ENCODE measurements at places on chromosomes 5 and 9. TPM values are rescaled to one million over a fixed set of nuclear protein-coding genes. Genes with fewer than 3 reads are reported as not detected.

GRCh38 chr5:173878224-173878967 lies 9.8 kb upstream of the CPEB4 start:
- no peaks in the 10 kb centered on the region for H3K27me3 ChIP-seq
- H3K4me1 ChIP-seq = no peaks in the 10 kb centered on the region
- no peak for DNase-seq
- H3K36me3 ChIP-seq = no peaks in the 10 kb centered on the region
- H3K27ac ChIP-seq = peak overlapping the region; percentile 38

DNA sequence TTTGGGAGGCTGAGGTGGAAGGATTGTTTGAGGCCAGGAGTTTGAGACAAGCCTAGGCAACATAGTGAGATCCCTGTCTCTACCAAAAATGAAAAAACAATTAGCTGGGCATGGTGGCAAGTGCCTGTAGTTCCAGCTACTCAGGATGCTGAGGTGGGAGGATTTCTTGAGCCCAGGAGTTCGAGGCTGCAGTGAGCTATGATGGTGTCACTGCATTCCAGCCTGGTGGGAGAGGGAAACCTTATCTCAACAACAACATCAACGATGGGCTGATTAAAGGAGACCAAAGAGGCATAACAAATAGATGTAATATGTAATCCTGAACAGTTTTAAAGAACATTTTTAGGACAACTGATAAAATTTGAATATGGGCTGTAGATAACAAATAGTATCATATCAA lies 34.2 kb upstream of the PANK3 start:
- H3K27ac ChIP-seq = peak overlapping the region; percentile 16
- H3K4me1 ChIP-seq = no peaks in the 10 kb centered on the region
- no peaks in the 10 kb centered on the region for H3K36me3 ChIP-seq

DNA sequence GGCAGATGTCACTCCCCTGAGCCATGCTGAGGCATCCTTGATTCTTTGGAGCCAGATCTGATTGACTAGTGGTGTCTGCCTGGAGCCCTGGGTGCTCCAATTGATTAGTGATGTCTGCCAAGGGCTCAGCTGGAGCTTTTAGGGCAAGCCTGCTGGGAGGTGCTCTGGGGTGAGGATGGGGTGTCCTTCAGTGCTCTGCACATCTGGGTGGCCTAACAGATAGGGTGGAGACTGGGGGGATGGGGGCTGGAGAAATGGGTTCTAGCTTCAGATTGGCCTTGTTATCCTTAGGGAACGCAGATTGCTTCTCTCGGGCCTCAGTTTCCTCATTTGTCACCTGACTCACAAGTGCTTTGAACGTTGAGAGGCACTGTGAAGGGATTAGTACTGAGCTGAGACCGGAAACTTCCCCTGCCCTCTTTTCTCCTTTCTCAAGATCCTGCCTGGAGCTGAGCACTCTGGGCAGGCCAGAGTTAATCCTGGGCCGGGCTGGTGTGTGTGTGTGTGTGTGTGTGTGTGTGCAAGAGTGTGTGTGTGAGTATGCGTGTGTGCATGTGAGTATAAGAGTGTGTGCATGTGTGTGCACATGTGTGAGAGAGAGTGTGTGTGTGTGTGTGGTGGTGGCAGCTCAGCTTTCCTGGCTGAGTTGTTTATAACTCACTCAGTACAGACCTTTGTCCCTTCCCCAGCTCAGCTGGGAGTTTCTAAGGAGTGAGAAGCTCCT lies 5.6 kb upstream of the IER5L start:
- no peaks in the 10 kb centered on the region for H3K27me3 ChIP-seq
- DNase-seq = peak; percentile 80
- no peaks in the 10 kb centered on the region for H3K36me3 ChIP-seq
- H3K4me1 ChIP-seq = peaks cover 31% of the 10 kb centered on the region
- H3K4me3 ChIP-seq = no peak overlapping the region

- H3K4me3 ChIP-seq = no peak overlapping the region
- H3K27me3 ChIP-seq = no peaks in the 10 kb centered on the region
- H3K4me1 ChIP-seq = no peaks in the 10 kb centered on the region
- DNase-seq = no peak
Observed at GRCh38 chr5:118577621-118578020, 410.7 kb downstream of the DTWD2 start.

- no peak overlapping the region for H3K27ac ChIP-seq
- no peaks in the 10 kb centered on the region for H3K4me1 ChIP-seq
- H3K27me3 ChIP-seq = no peaks in the 10 kb centered on the region
- DNase-seq = no peak
- H3K4me3 ChIP-seq = no peak overlapping the region
- H3K36me3 ChIP-seq = no peaks in the 10 kb centered on the region
Observed at GRCh38 chr5:82348784-82349425, 70.8 kb upstream of the RPS23 start.

DNA sequence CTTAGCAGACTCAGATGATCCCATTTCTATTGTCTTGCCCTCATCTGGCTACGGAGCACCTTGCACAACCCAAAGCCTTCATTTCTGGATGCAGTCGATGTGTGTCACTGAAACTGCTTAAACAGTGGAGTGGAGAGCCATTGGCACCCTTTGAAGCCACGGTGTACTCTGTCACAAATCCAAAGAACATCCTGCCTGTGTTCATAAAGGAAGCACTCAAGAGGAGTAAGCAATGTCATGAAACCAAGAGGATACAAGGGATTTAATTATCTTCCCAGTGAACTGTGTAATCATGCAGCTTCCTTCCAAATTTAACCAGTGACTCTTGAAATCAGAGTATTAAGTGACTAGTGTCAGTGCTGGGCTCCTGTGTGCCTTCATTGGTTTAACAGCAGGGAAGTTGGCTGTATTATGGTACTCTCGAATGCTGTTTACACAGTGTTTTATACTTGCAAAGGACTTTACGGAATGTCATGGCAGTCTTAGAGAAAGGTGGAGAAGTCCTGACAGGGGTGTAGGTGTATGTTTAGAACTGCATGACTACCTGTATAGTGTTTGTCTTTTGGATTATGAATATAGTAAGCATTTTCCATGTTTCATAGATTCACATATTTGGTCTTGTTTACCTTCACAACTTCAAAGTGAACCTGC lies 41.9 kb downstream of the CD180 start:
- H3K4me1 ChIP-seq = no peaks in the 10 kb centered on the region
- H3K27ac ChIP-seq = no peak overlapping the region
- H3K36me3 ChIP-seq = peaks cover 17% of the 10 kb centered on the region

DNA sequence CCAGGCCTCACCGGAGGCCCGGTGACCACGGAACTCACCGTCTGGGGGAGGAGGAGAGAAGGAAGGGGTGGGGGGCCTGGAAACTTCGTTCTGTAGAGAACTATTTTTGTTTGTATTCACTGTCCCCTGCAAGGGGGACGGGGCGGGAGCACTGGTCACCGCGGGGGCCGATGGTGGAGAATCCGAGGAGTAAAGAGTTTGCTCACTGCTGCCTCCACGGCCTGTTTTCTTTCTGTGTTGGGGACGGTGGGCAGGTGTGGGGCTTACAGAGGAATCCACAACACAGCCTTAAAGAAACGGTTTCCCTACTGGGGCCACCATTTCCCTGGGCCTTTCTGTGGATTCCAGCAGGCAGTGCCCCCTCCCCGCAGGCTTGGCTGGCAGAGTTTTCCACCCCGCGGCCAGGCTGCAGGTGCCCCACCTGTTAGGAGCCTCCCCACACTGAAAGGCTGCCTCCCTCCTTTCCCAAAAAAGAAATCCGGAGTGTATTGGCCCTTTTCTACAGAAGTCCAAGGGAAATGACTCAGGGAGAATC lies 80.8 kb downstream of the NTNG2 start:
- H3K27me3 ChIP-seq = peaks cover 5% of the 10 kb centered on the region
- peaks cover 37% of the 10 kb centered on the region for H3K4me1 ChIP-seq
- no peaks in the 10 kb centered on the region for H3K36me3 ChIP-seq
- H3K27ac ChIP-seq = peak overlapping the region; percentile 80
- DNase-seq = no peak

DNA sequence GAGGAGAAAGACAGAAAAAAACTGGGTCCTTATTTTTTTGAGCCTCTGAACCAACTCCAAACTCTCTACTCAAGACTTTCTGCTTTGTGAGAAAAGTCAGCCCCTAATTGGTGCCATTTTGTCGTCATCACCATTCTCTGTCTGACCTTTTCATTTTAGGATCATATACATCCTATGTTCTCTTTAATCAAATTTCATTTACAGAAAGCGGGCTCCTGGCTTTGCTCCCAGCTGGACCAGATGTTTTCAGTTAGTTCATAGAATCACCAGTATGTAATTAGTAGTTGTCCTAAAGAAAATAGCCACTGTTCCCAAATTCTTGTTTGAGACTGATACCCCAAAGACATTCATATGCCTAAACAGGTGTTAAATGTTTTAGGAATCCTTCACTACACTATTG lies 28.6 kb upstream of the SLCO4C1 start:
- no peak overlapping the region for H3K27ac ChIP-seq
- no peaks in the 10 kb centered on the region for H3K4me1 ChIP-seq
- H3K4me3 ChIP-seq = no peak overlapping the region

- H3K36me3 ChIP-seq = no peaks in the 10 kb centered on the region
- no peak overlapping the region for H3K27ac ChIP-seq
- H3K4me3 ChIP-seq = no peak overlapping the region
- H3K27me3 ChIP-seq = no peaks in the 10 kb centered on the region
- DNase-seq = no peak
Observed at GRCh38 chr9:69500896-69501295, 171.3 kb downstream of the APBA1 start.

DNA sequence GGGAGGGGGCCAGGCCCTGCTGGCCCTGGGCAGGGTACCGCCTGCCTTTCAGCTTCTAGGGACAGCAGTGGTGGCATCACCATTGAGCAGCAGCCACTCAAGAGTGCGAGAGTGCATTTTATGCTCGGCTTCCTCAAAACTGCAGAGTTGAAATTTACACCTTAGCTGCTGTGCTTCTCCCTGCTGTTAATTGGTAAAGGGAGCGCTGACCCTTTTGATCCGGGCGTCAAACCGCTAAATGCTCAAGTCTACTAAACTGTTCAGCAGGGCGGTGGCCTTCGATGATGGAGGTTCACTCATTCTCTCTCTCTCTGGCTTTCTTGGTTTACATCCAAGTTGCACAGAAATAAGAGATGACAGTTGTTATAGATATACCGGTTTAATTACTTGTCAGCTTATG lies 368.6 kb upstream of the IRX2 start:
- no peak overlapping the region for H3K27ac ChIP-seq
- no peak for DNase-seq
- H3K27me3 ChIP-seq = peaks cover 70% of the 10 kb centered on the region
- no peaks in the 10 kb centered on the region for H3K36me3 ChIP-seq

GRCh38 chr5:171629221-171629620 lies 156.4 kb upstream of the SMIM23 start:
- no peaks in the 10 kb centered on the region for H3K36me3 ChIP-seq
- H3K4me3 ChIP-seq = no peak overlapping the region
- peaks cover 5% of the 10 kb centered on the region for H3K4me1 ChIP-seq
- no peak for DNase-seq
- no peak overlapping the region for H3K27ac ChIP-seq

DNA sequence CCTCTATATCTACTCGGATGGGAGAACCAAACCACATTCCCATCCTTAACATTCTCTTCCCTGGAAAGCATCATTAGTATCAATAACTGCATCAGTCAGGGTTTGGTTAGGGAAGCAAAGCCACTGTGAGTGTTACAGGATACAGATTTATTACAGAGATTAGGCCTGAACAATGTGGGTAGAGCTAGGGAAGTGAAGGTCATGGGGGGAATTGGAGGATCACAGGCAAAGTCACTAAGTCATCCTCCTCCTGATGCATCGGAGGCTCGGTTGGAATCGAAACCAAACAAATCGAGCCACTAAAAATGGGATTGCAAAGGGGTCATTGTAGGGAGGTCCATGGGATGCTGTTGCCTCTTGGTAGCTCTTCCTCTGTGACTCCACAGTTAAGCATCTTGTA lies 61.8 kb upstream of the ZBTB43 start:
- no peak overlapping the region for H3K27ac ChIP-seq
- H3K4me3 ChIP-seq = no peak overlapping the region
- peaks cover 7% of the 10 kb centered on the region for H3K27me3 ChIP-seq

GRCh38 chr5:52814352-52815148 lies 26.8 kb downstream of the ITGA1 start:
- peak overlapping the region; percentile 27 for H3K27ac ChIP-seq
- H3K4me1 ChIP-seq = peaks cover 75% of the 10 kb centered on the region
- DNase-seq = no peak
- H3K4me3 ChIP-seq = no peak overlapping the region
- no peaks in the 10 kb centered on the region for H3K36me3 ChIP-seq

DNA sequence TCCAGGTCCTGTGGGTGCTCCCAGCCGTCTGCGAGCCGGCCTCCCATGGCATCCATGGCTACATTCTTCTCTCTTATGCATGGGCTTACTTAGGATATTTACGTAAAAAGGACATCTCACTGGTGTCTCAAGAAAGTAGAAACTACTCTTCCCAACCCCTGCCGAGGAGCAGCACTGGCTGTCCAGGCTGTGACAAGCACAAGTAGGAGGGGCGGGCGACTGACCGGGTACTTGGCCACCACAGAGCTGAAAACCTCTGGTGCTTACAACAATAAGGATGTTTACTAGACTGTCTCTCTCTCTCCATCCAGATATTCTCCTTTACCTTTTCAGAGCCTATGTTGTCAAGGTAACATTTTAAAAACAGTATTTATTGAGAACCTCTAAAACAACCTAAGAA lies 56.3 kb upstream of the TBC1D9B start:
- no peak overlapping the region for H3K4me3 ChIP-seq
- no peaks in the 10 kb centered on the region for H3K27me3 ChIP-seq
- no peaks in the 10 kb centered on the region for H3K4me1 ChIP-seq
- peaks cover 69% of the 10 kb centered on the region for H3K36me3 ChIP-seq
- no peak overlapping the region for H3K27ac ChIP-seq

DNA sequence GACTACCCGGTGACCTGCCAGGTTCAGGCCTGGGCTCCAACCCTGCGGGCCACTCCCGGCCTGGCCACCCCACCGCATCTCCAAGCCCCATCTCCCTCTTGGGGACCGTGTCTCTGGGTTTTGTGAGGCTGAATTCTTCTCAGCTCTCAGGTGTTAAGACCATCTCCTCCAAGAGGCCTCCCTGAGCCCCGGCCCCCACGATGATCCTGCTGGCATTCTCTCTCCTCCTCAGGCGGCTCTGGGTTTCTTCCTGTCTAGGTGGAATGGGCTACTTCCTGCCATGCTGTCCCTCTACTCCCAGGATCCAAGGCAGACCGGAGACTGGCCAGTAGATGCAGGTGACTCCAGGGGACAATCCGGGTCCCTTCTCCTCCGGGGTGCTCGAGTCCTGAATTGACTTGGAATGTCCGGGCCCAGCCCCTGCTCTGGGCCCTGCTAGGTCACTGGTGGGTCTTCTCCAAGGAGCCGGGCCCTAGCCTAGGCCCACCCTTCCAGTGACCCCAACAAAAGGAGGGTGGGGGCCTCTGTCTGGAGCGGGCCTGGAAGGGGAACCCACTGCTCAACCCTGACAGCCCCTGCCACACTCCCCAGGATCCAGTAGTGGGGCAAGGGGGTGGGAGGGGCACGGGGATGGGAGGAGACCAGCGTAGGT lies 219.8 kb downstream of the C9orf50 start:
- H3K4me1 ChIP-seq = peaks cover 35% of the 10 kb centered on the region
- DNase-seq = no peak
- peak overlapping the region; percentile 22 for H3K27ac ChIP-seq
- H3K4me3 ChIP-seq = no peak overlapping the region
- no peaks in the 10 kb centered on the region for H3K27me3 ChIP-seq
- no peaks in the 10 kb centered on the region for H3K36me3 ChIP-seq

GRCh38 chr9:33380390-33381094 lies 21.8 kb downstream of the AQP7 start:
- no peaks in the 10 kb centered on the region for H3K36me3 ChIP-seq
- no peak overlapping the region for H3K27ac ChIP-seq

SPINK9 gene
- polyA plus RNA-seq = not detected

INSL4 gene
- polyA plus RNA-seq = not detected

ANKRD20A1 gene
- not detected for polyA plus RNA-seq

ADRA1B gene
- polyA plus RNA-seq = 0.18 TPM

POU5F2 gene
- polyA plus RNA-seq = 0.06 TPM

F2RL2 gene
- polyA plus RNA-seq = 0.45 TPM

DMRT2 gene
- polyA plus RNA-seq = not detected

Measured in stomach (tissue), 19 donors.